ENCODE measurements at places on chromosomes 5 and 9.

GRCh38 chr9:6473151-6473550, 60.2 kb downstream of the UHRF2 start:
- DNase-seq = no peak

- no peak for DNase-seq
Observed at GRCh38 chr9:129823542-129823934, 398 bp downstream of the TOR1A start.

DNA sequence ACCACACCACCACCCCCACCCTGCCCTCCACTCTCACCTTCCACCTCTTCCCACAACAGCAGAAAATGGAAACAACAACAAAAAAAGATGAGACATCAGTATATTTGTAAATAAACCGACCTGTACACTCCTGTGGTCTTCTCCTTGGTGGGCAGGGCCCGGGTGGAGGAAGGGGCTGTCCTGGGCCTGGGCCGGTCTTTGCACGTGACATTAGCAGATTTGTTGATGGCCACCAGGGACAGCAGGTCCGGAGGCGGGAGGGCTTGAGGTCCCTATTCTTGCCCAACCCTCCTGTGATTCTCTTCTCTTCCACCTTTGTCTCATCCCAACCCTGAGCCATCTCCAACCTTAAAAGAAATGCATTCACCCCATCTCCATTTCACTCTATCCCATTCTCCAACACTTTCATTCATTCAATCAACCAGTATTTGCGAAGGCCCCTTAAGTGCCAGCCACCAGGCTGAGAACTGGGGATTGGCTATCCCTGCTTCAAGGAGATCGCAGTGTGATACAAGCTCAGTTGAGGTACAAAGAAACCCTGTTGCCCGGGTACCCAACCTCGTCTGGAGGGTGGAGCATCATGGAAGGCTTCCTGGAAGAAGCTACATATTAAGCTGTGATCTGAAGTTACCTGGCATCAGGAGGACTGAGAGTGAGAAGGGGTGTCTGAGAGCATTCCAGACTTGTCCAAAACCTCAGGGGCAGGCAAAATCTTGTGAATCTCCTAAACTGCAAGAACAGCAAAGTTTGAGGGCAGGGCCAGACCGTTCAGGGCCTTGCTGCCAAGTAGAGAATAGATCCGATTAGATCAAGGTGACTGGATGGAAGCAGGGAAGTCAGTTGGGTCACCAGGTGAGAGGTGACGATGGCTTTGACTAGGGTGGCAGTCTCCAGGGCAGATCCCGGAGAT, 87.4 kb downstream of the LMX1B start:
- DNase-seq = no peak

DNA sequence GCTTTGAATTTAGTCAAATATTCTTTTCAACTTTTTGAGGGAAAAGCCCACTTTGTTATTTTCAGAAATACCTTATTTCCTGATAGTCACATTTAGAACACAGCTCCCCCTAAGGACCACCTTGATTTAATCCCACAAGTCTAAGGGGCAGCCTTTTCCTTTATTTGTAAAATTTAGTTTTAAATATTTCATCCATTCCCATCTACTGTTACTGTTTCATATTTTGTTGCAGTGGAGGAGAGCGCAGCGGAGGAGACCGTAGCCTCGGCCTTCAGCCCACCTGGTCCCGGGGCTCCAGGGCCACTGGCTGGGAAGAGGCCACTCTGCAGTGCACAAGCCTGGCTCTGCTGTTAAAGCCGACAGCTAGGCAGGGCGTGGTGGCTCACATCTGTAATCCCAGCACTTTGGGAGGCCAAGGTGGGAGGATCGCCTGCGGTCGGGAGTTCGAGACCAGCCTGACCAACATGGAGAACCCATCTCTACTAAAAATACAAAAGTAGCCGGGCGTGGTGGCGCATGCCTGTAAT, 19.6 kb downstream of the LPCAT1 start:
- DNase-seq = no peak

DNA sequence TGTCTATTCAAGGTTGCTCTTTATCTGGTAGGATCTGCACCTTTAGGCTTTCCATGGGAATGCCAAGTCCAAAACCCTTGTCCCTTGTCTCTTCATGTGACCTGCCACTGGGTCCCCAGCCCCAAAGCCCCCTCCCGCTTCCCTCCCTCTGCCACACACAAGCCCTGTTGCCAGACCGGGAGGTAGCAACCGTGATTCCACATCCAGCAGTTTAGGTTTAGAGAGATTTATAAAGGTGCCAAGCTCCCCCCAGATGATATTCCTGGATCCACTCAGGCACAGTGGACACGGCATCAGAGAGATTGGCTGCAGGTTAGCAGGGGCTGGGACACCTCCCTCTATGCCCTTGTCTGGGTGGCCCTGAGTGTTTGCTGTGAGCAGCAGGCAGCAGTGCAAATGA, 504.7 kb downstream of the CCDC171 start:
- no peak for DNase-seq

DNA sequence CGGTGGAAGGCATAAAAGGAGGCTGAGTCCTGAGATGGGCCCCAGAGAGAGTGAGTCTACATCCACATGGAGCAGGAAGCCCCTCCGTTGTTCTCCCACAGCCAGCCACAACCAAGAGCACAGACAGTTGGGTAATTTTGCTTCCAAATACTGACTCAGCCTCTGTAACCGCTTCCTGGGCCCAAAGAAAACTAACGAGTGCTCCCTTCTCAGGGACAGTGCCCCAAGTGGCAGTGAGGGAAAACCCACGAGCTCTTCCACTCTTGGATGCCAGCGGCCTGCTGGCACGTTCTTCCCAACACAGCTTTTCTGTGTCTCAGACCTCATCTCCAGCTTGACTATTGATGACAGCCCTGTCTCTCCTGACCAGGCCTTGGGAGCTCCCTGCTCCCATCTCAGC, 207.6 kb downstream of the FSTL4 start:
- no peak for DNase-seq

GRCh38 chr5:40680741-40681362, 1.1 kb downstream of the PTGER4 start:
- no peak for DNase-seq

DNA sequence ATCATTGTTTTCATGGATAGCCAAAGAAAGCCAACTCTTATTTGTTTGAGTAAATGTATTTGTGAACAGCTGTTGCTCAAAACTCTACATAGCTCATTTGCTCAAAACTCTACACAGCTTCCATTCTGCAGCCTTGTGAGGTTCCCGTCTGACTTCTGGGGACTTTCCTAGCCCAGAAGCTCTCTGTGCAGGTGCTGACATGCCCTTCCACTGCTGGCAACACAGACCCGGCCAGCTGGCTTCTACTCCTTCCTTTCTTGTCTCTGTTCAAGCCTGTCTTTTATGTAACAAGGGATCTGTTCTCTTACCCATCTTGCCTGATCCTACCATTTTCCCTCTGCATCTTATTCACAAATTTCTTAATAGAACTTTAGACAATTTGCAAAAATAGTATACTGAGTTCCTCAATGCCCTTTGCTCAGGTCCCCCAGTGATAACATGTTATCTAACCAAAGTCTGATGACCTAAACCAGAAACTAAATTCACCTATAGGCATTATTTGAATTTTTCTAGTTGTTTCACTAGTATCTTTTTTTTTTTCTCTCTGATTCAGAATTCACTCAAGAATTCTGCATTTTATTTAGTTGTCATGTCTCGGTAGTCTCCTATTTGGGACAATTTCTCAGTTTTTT, 556.5 kb upstream of the SEMA6A start:
- DNase-seq = no peak

DNA sequence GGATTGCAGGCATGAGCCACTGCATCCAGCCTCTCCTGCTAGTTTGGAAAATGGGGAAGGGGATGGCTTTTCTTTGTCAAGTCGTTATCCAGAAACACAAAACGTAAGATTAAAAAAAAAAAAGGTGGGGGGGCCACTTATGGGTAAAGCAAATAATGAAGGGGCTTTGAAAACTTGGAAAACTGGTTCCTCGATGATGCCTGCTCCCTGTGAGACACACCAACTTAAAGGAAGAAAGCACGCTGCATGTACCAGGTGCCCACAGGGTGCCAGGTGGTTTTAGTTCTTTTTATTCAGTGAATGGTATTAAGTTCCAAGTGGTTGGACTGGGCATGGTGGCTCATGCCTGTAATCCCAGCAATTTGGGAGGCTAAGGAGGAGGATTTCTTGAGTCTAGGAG, 170.1 kb downstream of the GOLPH3 start:
- no peak for DNase-seq

- DNase-seq = peak; percentile 2
Observed at GRCh38 chr9:96450613-96451528, 902 bp downstream of the HABP4 start.

GRCh38 chr9:106383072-106383471, 479.9 kb upstream of the ZNF462 start:
- DNase-seq = no peak

DNA sequence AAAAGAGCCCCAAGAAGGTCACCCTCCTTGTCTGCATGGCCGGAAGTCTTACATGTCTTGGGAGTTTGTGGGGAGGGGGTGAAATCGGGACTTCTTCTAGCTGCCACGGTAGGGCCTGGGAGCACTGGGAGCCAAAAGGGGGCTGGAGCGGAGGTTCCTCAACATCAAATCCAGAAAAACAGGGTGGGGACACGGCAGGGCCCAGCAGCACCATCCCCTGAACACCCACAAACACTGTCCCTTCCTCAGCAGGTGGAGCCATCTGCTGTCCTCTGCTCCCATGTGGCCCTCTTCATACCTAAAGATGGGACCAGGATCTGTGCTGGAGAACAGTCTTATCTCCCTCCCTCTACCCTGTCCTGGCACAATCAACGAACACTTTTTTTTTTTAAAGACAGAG, 2.7 kb downstream of the TERT start:
- DNase-seq = no peak

GRCh38 chr5:176596689-176597416, 13.1 kb downstream of the GPRIN1 start:
- DNase-seq = no peak

- no peak for DNase-seq
Observed at GRCh38 chr5:4873652-4874051, 266.5 kb upstream of the ADAMTS16 start.

GRCh38 chr5:151222054-151222789, 1.7 kb downstream of the CCDC69 start:
- DNase-seq = no peak

DNA sequence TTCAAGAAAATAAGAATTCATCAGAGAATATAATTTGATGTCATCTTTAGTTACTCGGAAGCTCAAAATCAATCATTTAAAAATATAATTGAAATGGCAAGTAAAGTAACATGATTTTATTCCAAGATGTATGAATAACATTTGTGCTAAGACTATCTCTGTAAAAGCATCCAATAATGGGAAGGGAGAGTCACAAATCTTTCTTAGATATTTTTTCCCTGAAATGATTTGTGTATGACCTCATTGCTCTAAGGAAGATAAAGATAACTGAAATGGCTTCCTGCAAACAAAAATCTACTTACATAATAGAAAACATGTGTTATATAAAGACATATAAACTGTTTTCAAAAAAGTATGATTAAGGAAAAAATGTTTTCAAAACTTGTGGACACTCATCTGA, 97.4 kb upstream of the FGF10 start:
- DNase-seq = no peak

- no peak for DNase-seq
Observed at GRCh38 chr5:54799645-54800044, 185.7 kb downstream of the ESM1 start.

GRCh38 chr5:155259648-155260047, 246.1 kb downstream of the KIF4B start:
- no peak for DNase-seq

DNA sequence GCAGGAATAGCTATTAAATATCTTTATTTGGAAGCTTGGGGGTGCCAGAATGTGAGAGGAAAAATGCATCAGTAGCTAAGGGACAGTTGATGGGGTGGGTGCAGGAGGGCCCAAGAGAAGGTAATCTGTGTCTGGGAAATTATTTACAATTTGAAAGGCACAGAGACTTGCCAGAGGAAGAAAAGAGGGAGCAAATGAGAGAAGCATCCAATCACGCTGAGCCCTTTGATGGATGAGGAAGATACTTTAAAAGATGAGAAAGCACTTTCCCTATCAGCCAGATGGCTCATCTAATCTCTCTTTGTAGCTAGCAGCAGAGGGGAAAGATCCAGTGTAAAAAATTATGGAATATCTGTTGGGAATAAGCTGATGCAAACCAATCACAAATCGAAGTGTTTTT, 57.0 kb upstream of the ABCA1 start:
- DNase-seq = no peak

DNA sequence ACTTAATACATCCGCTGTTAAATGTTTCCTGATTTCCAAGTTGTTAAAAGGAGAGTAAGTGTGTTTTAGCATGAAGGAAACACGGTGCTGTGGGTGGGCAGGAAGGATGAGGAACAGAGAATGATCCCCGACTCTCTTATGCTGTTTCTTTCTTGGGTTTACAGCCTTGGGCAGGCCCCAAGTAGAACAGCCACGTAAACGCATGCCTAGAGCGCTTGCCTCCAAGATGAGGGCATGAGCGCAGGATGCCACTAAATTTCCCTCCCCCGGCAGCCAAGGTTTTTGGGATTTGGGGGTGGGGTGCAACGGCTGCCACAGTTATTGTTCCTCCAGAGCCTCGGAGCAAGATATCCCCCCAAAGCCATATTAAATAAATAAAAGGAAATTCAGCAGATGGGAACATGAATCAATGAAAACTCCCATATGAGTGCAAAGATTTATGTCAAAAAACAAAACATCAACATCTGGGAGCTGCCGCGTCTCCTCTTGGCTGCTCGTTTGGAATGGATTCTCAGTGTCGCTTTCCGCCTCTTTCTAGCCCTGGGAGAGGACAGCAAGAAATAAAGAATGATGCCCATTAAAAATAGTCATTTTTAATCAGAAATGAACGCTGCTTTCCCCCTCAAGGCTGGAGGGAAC, 10.0 kb upstream of the DELE1 start:
- DNase-seq = no peak

- DNase-seq = no peak
Observed at GRCh38 chr5:83251849-83252248, 174.5 kb downstream of the XRCC4 start.

- DNase-seq = peak; percentile 79
Observed at GRCh38 chr9:14315875-14316601, 2.1 kb upstream of the NFIB start.

DNA sequence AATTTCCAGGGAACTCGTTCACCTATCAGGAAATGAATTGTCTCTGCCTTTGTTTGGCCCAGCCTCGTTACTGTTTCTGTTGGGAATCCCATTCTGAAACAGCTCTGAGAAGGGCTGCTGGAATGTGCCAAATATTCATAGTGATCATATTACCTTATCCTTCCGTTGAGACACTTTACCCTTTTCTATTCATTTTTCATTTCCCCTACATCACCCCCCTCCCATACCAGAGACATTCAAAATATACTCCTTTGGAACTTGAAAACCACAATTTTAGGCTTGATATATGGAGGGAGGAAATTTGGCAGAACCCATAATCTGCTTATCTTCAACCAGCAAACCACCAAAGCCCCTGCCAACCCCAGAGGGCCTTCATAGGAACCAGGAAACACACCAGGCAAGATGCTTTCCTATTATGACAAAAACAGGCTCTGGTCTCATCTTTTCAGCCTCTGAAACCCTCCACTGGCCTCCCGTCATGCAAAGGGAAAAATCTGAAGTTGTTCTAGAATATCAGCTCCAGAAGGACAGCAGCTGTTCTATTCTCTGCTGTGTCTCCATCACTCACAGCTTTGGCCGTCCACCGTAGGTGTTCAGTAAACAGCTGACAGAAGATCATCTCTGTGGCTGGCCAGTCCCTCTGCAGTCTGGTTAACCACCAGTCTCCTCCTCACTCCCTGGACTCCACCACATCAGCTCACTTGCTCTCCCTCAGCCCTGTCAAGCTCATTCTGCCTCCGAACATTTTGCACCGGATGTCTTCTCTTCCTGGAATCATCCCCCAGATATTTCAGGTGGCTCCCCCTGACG, 217.2 kb upstream of the WWC1 start:
- DNase-seq = no peak

Data from NCI-H2081 (cell line).